COR-L47 (cell line): ENCODE measurements at places on chromosomes 2 and 18.

DNA sequence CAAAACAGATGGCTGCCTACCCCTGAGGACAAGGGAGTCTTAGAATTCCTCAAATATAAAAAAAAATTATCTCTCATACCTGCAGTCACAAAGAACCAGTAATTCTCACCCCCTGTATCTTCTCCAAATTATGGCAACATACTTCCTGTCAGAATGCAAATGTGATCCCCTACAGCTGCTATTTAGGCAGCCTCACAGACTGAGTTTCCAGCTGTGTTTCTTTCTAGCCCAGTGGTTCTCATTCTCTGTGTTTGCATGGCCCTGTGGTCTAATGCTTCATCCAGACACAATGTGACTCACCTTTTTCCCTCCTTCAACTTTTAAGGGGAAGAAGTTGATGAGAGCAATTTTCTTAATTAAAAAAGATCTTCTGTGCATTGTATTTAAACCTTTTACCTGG is 726.3 kb downstream of the TSN start:
- peak; percentile 9 for DNase-seq

DNA sequence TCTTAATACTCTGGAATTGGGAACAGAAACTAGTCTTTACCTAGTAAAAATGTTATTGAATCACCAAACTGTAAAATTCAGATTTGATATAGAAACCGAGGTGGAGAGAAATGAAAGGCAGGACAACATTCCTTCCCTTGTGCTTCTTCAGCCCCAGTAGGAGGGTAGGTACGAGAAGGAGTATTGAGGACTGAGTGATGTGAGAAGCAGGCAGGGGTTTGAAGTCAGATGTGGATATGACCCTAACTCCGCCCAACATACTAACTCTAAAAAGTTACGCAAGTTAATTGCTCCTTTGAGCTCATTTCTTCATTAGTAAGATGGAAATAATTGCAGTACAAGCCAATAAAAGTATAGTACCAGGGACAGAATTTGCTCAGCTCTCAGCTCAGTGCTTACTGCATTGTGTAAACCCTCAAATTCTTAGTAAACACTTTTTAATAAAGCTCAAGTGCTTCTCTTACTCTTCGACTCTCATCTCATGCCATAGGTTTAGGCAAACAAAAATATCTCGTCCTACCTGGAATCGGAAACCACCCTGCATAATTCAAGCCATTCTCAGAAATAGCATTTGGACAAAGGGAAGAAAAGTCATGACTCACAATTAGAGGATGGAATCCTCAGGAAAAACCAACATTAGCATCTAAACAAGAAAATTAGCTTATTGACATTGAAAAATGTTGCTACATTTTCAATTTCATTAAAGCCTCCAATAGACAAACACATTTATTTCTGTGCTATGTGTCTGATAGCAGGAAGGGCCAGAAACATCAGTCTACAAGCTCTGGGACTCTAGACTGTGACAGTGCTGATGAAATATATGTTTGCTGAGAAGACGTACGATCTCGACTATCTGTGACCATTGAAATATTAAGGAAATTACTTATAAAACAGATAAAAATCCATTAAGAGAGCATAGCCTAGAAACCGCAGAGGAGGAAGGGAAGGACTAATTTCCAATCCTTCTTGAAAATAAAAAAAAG is 161.3 kb downstream of the HNMT start:
- no peak for DNase-seq

DNA sequence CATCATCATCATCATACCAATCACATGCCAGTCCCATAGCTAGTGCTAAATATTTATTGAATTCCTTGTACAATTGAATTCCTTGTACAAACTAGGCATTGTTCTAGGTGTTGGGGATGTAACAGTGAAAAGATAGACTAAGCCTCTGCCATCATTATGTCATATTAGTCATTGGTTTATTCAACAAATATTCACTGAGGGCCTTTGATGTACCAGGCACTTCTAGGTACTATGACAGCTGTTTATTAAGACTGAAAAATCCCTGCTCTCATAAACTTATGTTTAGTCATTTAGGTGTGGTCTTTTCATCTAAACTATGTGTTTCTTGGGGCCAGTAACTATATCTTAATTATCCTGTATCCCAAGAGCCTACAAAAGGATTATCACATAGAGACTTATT is 412.3 kb upstream of the ETAA1 start:
- no peak for DNase-seq

DNA sequence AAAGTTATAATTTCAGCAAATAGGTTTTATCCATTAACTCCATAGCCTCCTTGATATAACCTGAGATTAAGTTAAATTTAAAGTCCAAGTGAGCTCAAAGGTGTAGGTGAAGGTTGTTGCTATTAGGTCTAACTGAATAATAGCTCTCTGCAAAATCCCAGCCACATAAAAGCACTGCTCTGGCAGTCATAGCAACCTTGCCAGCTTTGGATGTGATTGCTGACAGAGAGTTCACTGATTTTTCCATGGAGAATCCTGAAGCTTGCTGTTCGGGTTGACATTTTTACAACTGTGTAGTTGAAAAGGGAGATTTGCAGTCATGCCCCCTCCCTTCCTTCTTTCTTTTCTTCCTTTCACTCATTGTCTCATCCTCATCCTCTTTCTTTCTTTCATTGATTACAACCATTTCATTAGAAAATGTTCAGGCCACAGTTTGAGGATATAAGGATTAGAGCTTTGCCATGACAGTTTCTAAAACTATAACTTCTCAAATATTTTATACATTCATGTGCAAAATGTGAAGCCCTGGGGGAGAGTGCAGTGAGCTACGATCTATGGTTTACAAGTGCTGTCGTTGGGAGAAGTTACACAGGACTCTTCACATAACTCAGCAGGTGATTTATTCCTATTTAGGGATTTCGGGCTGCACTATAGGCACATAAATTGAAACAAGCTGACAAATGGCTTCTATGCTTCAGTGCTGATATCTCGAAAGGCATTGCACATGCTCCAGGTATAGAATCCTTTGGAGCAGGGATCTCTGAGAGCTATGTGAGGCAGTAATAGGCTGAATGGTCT is 193.8 kb downstream of the LRRTM4 start:
- no peak for DNase-seq

GRCh38 chr2:207513551-207514257 is 16.1 kb upstream of the CREB1 start:
- DNase-seq = no peak

GRCh38 chr2:201108341-201108740 is 7.6 kb upstream of the CFLAR start:
- no peak for DNase-seq

- DNase-seq = no peak
These were observed 3.0 kb downstream of the SAP130 start for GRCh38 chr2:128024816-128025215.

GRCh38 chr2:144798989-144799388 is 279.1 kb upstream of the ZEB2 start:
- DNase-seq = no peak

DNA sequence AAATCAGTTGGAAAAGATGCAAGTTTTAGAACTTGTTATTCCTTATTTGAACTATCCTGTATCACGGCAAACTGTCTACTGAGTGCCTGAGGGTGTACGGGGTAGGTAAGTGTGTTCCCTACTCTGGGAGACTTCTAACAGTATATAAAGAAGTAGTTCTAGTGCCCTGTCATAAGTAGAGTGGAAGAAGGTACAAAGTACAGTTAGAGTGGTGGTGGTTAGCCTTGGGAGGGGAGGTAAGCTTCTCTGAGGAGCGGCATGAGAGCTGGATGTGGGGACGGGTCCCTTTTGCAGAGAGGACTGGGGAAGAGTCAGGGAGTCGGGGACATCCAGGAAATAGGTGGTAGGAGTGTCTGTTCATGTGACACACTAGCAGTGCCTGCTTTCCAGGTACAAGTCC is 48.5 kb downstream of the DGKD start:
- DNase-seq = no peak

GRCh38 chr2:96773922-96774321 is 13.2 kb downstream of the CNNM4 start:
- DNase-seq = peak; percentile 64

DNA sequence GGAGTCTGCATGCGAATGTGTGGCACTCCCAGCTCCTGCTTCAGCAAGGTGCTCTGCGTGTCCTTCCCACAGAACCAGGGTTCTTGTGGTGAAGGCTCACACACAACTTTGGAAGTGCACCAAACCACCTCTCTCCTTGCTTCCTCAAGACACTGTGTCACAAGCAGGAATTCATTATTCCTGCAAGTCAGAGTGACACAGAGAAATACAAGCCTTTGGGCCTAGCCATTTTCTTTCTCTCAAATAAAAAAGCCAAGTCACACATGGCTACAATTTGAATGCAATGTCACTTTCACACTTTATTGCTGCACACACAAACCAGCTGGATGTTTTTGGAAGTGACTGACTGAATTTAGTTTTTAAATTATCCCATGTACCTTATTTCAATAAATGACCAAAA is 30.1 kb upstream of the THOC1 start:
- no peak for DNase-seq

- DNase-seq = no peak
These were observed 83.2 kb downstream of the CTIF start for GRCh38 chr18:48621815-48622555.

DNA sequence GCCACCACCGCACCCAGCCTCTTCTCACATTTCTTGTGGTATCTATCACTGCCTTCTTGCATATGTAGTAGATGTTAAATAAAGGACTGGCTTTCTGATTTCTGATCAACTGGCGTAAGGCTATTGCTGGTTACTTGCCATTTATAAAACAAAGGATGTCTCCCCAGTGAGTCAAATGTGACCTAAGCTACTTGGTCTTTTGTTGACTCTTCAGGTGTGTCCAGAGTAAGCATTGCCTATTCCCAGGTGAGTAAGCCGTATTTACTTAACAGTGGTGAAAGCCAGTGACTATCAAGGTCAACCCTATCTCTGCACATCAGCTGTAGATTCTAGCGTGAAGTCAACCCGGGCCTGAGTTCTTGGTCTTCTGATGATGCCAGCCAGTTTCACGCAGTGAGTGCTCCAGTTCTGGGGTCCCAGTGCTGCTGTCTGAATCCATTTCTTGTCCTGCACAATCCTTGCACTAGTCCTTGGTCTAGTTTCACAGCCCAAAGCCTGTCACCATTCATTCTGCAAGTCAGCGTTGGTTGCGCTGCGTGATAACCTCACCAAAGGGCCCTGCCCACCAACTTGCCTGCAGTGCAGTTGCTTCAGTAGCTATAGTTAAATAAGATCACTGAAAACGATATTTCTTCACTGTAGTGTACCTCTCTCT is 120.2 kb downstream of the GBX2 start:
- no peak for DNase-seq

GRCh38 chr18:48950536-48951447 is at the start of gene SMAD7:
TSS of gene SMAD7 (minus strand) at chr18:48950965. CDS start at chr18:48950424, 541 bp downstream.
- DNase-seq = no peak

DNA sequence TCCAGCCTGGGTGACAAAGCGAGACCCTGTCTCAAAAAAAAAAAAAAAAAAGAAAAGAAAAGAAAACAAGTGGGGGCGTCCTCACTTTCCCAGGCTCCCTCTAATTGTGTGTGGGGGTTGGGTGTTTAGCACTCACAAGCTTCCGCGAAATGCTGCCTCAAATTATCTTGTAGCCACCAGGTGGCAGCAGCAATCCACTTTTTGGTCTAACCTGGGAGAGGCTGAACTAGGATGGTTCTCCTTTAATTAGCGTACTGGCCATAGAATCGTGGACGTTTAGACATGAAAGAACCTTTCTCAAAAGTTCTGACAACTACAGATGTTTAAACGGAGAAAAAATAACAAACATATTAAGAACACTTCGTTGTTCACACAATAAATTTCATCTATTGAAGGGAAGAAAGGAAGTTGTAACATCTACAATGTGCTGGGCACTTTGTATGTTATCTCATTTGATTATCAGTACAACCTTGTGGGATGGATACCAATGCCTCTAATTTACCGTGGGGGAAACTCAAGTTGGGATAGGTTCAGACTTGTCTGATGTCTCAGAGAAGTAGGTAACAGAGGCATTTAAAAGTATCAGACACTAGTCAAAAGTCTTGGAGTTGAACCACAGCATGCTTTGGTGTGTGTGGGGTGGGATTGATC is 122.7 kb upstream of the NABP1 start:
- DNase-seq = peak; percentile 74

- DNase-seq = no peak
These were observed 105.9 kb downstream of the HIBCH start for GRCh38 chr2:190213441-190214335.

DNA sequence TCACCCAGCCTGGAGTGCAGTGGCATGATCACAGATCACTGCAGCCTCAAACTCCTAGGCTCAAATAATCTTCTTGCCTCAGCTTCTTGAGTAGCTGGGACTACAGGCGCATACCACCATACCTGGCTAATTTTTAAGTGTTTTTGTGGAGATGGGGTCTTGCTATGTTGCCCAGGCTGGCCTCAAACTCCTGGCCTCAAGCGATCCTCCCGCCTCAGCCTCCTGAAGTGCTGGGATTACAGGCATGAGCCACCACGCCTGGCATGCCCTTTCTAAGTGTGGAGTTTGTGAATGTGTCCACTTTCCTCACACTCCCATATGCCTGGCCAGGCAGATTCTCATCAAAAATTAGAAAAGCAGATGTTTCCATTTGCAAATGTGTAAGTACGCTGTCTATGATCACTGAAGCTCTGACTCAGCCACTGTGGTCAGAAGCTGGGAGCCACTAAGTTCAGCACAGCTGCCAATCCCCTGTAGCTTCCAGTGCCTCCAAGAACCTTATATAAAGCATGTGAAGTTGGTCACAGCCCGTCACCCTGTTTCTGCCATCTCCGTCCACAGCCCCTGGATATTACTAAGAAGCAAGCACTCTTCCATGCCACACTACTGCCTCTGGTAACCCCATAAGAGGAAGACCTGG is 155.4 kb downstream of the FAM210A start:
- DNase-seq = no peak
